ENCODE measurements at places on chromosomes 7 and 10.
A peak's percentile ranks its signal among the peaks of the same experiment; 100 is the strongest.

- no peak for DNase-seq
Measured at GRCh38 chr7:94245500-94245899, 149.2 kb upstream of the COL1A2 start.

DNA sequence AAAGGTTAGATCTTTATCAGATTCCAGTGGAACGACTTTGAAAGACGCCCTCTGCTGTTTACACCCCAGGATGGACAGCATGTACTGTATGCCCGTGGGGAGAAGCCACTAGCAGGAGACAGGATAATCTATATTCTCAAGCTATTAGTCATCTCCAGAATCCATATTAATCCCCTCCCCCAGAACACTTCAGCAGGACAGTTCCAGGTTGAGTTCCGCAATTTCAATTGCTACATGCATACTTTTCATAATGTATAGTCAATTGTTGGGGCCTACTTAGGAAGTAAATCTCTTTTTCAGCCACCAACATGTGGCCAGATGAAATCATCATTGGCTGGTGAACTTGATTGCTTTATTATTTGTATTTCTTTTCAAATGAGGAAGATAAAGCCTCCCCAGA, 313.1 kb upstream of the SMIM30 start:
- no peak for DNase-seq

DNA sequence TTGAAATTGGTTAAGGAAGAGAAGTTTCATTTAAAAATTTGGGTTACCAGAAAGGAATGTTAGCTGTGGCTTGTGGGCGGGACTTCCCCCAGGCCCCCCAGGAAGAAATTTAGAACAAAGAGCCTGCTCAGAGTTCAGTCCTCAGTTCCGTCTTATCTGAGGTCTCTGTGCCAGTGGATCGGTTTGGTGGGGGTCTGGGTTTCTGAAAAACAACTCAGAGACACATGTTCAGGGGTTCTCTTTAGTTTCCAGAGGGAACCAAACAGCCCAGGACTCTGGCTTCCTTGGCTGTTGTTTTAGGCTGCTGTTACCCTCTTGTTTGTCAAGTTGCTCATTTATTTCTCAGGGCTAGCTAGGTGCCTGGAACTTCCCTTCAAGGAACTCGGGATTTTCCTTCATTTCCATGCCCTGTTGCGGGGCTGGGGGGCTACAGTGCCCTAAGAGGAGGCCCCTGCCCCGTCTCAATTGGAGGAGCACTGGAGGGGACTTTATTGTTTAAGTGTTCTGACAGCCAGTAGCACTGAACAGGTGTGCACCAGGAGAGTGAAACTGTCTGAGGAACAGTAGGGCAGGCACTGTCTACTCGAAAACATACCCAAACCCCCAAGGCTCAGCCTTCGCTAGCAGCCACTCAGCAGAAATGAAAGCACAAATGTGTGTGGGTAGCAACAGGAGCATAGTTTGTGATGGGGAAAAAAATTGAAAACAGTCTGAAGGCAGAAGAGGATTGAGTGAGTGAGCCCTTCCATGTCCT, 59.9 kb downstream of the ALOX5 start:
- no peak for DNase-seq

DNA sequence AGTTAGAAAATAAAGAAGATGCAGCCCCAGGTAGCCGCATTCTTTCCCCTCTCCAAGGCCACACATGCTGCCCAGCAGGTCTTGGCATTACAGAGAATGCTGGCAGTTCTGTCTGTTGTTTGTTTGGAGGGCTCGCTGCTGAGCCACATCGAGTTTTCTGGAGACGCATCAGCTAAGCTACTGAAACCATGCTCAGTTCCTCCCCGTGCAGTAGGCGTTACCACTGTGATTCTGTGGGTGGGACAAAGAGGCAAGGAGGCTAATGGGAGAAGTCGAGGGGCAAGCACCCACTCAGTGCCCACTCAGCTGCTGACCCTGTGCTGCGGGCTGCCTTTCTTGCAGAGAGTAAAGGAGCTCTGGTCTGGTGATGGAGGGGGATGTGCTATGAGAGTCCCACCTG, 15.5 kb upstream of the GTPBP4 start:
- DNase-seq: no peak

DNA sequence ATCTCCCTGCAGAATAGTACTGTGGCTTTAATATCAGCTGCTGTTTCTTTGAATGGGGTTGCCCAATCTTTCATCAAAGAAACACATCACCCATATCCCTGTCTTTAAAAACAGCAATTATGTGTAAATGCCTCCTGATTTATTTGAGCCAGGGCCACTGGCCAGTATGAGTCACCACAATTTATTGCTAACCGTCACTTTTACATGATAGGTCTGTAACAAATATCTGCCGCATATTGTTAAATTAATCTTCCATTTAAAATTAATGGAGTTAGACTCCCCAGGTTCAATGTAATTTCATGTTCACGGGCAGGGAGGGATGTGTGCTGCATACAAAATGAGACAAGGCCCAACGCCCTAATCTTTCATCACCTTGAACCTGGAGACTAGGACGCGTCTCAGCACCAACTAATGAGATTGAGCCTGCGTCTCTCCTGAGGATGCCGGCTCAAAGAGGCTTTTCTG, 673.4 kb downstream of the AUTS2 start:
- DNase-seq: no peak

- DNase-seq: peak; percentile 74
Measured at GRCh38 chr10:73910764-73911552, at the start of gene PLAU. PLAU (plus strand) TSS chr10:73911132; CDS start chr10:73911556, 424 bp downstream.

Measured in sigmoid colon (tissue), 7 donors.